Stomach (tissue), 19 donors: ENCODE measurements at places on chromosomes 5 and 9. TPM values are rescaled to one million over a fixed set of nuclear protein-coding genes. Genes with fewer than 3 reads are reported as not detected.

Gene NRARP
- 2.0 TPM for polyA plus RNA-seq

DNA sequence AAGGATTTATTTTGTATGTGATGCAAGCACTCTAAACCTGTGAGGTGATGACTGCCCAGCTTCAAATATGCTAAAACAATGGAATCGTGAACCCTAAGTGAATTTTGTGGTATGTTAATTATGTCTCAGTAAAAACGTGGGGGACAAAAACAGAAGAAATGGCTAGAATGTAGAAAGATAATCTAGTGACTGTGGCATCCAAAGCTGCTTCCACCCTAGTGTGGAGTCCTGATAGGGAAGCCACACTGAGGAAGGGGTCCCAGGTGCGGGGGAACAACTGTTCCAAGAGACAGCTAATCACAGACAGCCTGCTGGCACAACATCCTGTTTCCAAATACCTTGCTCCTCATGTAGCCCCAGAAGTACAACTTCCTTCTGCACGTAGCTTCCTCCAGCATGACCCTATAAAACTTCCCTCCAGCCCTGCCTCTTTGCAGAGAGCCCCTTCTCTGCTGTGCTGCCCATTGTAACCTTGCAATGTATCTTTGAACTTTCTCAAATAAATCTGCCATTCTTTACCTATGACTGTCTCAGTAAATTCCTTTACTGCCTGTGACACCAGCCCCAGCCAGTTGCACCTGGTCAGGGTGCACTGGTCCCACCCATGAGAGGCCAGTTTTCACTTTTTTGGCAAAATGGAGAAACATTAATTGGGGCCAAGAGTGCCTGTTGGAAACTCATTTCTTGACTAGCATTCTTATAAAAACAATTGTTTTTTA is 4.9 kb downstream of the GMCL2 start:
- DNase-seq, result no peak

DNA sequence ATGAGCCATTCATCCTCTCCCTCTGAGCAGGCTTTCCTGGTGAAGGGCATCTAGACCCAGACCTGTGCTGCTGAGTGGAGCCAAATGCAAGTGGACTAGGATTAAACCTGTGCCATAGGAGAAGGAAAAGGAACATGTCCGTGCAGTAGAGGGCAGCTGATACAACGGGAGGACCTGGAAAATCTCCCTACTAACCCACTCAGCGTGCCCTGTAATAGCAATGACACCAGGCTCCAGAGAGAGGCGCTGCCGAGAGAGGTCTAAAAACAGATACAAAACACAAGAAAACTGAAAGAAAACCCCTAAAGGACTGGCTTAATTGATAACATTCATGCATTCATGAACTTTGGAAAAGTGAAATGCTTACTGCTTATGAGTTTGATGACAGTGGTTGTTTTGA is 60.8 kb downstream of the PFDN1 start:
- DNase-seq, result no peak

DNA sequence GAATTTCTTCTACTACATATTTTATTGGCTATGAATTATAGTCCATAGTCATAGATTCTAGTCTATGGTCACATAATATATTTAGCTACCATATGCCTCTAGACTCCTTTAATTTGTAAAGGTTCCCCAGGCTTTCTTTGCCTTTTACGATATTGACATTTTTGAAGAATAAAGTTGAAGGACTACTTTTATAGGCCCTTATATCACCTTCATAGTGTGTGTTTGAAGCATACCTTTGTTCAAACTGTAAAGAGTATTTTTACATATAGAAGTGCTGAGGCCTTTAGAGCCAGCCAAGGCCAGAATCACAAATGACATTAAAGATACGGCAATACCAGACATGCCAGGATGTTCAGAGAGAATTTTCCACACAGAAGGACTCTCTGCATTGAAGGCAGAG is 147.0 kb downstream of the GABRG2 start:
- DNase-seq, result no peak

- peak; percentile 90 for DNase-seq
Measured at GRCh38 chr9:128862401-128862851, 19.3 kb downstream of the KYAT1 start.

Gene TMEM252
- polyA plus RNA-seq, result not detected

- DNase-seq, result no peak
Measured at GRCh38 chr5:133675376-133676154, 63.2 kb upstream of the FSTL4 start.

DNA sequence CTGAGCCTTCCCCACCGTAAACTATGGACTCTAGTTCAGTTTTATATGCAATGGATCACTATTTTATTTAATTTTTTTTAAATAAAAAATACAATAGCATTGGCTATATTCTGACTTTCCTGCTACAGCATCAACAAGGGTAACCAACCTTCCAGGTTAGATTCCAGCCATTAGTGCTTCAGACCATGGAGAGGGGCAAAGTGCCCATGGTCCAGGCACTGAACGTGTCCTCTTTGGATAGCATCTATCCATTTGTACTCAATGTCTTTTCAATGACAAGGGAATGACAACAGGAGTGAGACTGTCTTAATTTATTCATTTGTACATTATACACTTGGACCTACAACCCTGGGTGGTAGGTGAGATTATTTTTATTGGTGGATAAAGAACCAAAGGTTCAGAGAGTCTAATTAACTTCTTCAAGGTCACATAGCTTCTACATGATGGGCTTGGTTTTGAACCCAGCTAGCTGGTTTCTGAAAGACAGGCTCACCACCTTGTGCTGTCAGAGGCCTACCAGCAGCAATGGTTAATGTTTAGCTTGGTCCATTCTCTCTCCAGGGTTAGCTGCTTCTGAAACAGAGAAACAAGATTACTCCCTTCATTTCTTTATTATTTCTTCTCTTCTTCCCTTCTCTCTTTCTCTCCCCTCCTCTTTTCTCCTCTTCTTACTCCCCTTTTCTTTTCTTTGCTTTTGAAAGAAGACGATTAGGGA is 11.5 kb downstream of the TMEM171 start:
- DNase-seq, result no peak

DNA sequence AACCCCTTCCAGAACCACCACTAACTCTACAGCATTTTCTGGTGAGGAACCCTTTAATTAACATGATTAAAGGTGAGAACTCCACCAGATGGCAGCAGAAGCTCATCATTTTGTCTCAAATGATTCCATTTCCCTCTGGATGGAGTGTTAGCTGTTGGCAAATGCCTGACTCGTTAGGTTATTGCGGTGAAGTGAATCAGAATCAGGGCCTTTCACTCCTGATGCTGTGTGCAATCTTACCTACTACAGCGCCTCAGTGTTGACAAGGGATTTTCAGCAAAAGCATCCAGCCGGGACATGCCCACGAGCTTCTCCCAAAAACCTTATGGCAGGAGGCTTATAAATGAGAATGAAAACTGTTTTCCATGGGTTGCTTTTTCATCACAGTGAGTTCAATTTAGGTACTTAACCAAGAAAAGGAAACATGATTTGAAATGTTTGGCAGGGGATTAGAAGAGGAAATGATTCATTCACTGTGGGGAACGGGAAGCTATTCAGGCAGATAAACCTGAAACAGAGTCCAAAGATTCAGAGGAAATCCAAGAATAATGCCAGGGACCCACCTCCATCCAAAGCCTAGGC is 48.0 kb upstream of the CAST start:
- peak; percentile 52 for DNase-seq

Gene C5orf58
- polyA plus RNA-seq, result not detected

DNA sequence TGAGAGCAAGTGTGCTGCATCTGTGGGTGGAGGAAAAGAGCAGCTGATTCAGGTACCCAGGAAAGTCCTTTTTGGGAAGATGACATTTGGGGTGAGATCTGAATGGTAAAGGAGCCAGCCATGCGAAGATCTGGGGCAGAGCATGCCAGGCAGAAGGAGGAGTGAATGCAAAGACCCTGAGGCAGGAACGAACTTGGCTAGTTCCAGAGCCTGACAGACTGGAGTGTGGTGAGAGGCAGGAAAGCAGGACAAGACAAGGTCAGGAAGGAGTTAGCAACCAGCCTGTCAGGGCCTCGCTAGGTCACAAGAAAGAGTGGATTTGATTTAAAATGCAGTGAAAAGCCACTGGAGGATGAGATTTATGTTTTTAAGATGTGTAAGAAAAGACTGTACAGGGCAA is 28.2 kb downstream of the RGS7BP start:
- DNase-seq, result no peak

Gene DMRTA1
- polyA plus RNA-seq, result 1.4 TPM

- peak; percentile 30 for DNase-seq
Measured at GRCh38 chr5:180135128-180135955, 63.8 kb upstream of the RNF130 start.
